ENCODE measurements at places on chromosomes 6 and 20.

DNA sequence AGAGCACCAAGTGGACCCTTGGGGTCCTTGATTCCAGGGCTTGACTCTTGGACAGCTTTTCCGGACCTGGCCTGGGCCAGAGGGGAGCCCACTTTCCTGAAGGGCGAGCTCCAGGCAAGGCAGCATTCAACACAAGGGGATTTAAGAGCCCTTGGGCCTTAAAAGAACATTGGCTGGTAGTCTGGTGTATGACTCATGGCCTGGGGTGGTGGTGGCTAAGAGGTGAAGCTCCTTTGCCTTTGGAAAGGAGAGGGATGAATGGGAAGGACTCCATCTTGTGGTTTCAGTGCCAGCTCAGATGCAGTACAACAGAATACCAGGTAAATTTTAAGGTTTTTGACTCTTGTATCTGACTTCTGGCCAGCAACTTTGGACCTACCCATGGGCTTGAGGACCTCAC is 760.7 kb downstream of the GRIK2 start:
- no peak overlapping the region for H3K4me3 ChIP-seq
- no peak for DNase-seq
- no peaks in the 10 kb centered on the region for H3K27me3 ChIP-seq
- no peak overlapping the region for H3K27ac ChIP-seq
- H3K36me3 ChIP-seq = no peaks in the 10 kb centered on the region
- no peaks in the 10 kb centered on the region for H3K4me1 ChIP-seq

- no peak for DNase-seq
- H3K27ac ChIP-seq = no peak overlapping the region
- H3K4me3 ChIP-seq = no peak overlapping the region
- no peaks in the 10 kb centered on the region for H3K36me3 ChIP-seq
- H3K4me1 ChIP-seq = no peaks in the 10 kb centered on the region
Measured at GRCh38 chr6:125700581-125701353, 48.7 kb upstream of the HEY2 start.

DNA sequence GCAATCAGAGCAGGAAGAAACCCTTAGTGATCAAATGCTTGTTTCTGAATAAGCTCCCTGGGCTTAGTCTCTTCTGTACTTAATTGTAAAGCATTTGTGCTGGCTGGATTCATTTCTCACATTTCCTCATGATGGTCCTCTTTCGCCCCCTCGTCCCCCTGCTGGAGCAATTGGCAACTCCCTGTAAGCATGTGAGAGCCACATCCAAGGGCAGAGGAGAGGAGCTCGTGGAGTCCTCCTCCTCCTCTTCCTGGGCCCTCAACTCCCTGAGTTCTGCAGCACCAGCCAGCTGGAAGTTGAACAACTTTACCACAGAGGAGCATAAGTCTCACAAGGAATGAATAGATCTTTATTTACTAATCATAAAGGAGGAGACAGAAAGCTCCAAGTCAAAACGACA is 12.6 kb downstream of the ANKEF1 start:
- H3K27ac ChIP-seq = no peak overlapping the region
- peaks cover 8% of the 10 kb centered on the region for H3K36me3 ChIP-seq
- no peak for DNase-seq
- H3K4me3 ChIP-seq = no peak overlapping the region

DNA sequence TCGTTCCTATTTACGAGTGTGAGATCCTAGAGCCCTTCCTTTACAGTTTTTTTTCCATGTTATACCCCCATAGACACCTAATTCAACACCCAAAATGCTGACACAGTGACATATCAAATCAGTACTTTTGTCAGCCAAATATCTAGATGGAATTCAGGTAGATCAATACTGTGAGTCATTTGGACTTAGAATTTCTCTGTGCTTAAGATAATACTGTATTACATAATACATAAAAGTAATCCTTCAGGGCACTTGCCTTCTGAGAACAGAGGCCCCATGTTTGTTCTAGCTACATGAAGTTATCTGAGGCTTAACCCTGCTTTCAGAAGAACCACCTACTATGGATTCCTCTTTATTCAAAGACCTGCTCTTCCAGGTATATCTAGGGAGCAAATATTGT is 623.1 kb downstream of the PHF3 start:
- no peaks in the 10 kb centered on the region for H3K4me1 ChIP-seq
- H3K27me3 ChIP-seq = no peaks in the 10 kb centered on the region

GRCh38 chr6:3813150-3813780 is 35.9 kb upstream of the FAM50B start:
- no peak overlapping the region for H3K4me3 ChIP-seq
- no peak for DNase-seq
- peaks cover 6% of the 10 kb centered on the region for H3K27me3 ChIP-seq
- no peaks in the 10 kb centered on the region for H3K36me3 ChIP-seq
- H3K4me1 ChIP-seq = no peaks in the 10 kb centered on the region

DNA sequence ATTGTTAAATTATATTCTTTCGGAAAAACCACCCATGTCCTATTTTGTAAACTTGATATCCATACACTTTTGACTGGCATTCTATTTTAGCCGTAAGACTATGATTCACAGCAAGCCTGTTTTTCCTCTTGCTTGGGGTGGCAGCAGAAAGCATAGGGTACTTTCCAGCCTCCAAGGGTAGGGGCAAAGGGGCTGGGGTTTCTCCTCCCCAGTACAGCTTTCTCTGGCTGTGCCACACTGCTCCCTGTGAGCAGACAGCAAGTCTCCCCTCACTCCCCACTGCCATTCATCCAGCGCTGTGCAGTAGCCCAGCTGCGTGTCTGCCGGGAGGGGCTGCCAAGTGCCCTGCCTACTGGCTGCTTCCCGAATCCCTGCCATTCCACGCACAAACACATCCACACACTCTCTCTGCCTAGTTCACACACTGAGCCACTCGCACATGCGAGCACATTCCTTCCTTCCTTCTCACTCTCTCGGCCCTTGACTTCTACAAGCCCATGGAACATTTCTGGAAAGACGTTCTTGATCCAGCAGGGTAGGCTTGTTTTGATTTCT is 2.1 kb upstream of the ESR1 start:
- H3K36me3 ChIP-seq = no peaks in the 10 kb centered on the region
- no peak for DNase-seq
- no peak overlapping the region for H3K27ac ChIP-seq
- peaks cover 10% of the 10 kb centered on the region for H3K4me1 ChIP-seq
- H3K4me3 ChIP-seq = no peak overlapping the region
- peaks cover 52% of the 10 kb centered on the region for H3K27me3 ChIP-seq

DNA sequence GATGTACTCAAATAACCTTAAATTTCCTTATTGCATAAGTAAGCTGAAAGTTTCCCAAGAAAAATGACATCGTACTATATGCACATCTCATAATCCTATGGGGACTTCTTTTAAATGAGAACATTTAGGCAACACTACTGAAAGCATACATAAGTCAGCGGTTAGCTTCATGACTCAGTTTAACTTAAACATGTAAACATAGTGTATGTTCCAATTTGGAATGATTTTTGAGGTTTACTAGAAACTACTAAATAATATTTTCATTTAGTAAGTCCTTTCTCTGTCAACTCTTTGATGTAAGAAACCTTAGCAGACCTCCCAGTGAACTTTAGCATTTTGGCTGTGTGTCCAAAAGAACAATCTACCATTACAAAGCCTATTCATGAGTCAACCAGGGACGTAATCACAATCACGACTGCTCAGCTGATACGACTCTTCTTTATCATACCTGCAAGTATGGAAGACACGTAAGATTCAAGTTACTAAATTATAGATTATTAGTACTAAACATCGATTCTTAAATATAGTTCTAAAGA is 19.3 kb downstream of the HIVEP2 start:
- peak overlapping the region; percentile 100 for H3K27ac ChIP-seq
- H3K27me3 ChIP-seq = no peaks in the 10 kb centered on the region
- peaks cover 26% of the 10 kb centered on the region for H3K36me3 ChIP-seq
- DNase-seq = no peak

DNA sequence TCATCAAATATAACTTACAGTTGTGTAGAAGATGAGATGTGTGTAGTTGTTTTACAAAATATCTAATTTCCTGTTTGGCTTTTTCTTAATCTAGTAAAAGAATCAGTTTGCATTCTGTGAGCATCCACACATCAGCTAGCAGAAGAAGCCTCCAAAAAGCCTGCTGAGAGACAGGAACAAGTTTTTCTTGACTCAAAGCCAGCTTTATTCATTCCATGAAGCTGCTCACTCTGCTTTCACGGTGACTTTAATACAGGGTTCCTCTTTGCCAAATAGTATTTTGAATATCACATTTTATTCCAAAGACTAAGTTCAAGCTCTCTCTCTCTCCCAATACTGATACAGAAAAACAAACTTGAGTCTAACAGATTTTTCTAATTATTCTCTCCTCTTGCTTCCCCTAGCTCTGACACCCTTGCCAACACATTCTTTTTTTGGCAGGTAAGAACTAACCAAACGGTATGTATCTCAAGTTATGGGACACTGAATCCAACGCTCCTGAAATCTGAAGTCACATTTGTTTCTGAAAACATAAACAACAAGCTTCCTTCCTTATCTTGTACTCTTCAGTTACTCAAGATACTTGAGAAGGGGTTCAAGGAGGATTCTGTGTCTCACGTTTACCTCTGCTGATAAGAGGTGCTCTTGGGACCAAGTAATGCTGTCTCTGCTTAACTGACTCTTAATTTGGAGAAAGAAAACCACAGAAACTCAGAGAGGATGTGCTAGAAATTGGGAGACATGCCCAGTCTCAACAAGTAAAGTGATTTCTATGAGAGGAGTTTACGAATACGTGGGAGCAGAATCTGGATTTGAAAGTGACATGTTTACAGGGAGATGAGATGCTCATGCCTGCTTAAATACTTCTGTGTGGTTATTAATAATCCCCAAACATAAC is 184.2 kb upstream of the SPTLC3 start:
- H3K4me1 ChIP-seq = no peaks in the 10 kb centered on the region
- no peak overlapping the region for H3K4me3 ChIP-seq
- no peaks in the 10 kb centered on the region for H3K27me3 ChIP-seq
- H3K36me3 ChIP-seq = no peaks in the 10 kb centered on the region

DNA sequence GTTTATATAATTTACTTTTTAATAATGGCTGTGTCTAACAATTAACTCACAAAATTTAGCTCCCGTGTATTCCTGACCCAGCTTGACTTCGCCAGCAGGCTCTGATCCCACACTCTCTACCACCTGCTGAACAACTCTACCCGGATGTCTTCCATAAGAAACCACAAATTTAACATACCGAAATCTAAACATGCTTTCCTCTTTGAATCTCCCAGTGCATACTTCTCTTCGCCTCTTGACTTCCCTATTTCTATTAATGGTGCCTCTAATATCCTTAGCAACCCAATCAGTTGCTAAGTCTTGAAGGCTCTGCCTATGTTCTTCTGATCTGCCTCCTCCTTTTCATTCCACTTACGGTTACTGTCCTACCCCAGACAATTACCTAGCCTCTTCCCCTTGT is 4.6 kb upstream of the MYB start:
- H3K27ac ChIP-seq = no peak overlapping the region
- H3K4me3 ChIP-seq = no peak overlapping the region
- DNase-seq = no peak
- H3K27me3 ChIP-seq = no peaks in the 10 kb centered on the region

- no peak for DNase-seq
- H3K36me3 ChIP-seq = no peaks in the 10 kb centered on the region
- no peaks in the 10 kb centered on the region for H3K27me3 ChIP-seq
Measured at GRCh38 chr20:41279546-41280225, 37.8 kb downstream of the ZHX3 start.
